ENCODE measurements at places on chromosomes 12 and 14.

DNA sequence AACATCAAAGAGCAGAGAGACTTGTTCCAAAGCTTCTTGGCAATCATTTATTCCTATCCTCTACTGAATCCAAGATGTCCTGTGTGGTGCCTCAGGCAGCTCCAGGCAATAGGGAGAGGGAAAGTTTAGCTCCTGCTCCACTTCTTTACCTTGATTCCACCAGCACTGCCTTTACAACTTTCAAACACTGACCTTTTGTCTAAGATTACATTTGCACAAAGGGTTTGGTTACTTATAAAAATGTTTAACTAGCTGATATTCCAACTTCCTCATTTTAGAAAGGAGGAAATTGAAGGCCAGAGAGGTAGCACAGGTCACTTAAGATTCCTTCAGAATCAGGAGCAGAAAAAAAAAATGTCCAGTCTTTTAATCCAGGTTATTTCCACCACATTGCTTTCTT is 192.7 kb downstream of the BTG1 start:
- no peak for DNase-seq

DNA sequence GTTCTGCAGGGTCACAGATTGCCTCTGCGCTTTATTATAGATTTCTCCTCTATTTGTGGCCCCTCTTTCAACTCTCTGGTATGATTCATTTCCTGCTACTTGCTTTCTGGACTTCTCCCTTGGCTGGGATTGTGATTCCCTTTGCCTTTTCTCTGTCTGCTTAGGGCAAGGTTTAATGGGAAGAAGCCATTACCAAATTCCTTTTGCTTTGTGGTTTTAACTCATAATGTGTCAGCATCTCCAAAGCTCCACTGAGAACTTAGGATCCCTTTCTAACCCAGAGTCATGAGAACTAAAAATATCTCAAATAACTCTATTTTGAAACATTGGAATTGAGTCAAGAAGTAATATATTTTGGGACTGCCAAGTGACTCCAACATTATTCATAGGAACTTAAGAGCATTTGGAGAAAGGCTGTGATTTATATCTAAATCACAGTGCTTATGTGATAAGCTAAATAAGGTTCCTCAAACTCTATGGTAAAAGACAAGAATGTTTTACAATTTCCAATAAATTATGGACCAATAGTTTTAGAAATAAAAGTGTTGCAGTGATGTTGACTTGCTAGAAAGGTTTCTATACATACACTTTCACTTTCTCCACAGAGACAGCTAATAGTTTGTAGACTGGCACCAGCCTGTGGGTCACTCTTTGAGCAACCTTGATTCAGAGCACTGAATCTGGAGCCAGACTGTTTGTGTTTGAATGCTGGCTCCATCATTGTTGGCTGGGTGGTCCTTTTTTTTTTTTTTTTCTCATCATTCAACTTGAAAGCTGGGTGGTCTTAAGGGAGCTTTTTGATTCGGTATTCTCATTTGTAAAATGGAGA is 93.9 kb downstream of the DACT1 start:
- no peak for DNase-seq

DNA sequence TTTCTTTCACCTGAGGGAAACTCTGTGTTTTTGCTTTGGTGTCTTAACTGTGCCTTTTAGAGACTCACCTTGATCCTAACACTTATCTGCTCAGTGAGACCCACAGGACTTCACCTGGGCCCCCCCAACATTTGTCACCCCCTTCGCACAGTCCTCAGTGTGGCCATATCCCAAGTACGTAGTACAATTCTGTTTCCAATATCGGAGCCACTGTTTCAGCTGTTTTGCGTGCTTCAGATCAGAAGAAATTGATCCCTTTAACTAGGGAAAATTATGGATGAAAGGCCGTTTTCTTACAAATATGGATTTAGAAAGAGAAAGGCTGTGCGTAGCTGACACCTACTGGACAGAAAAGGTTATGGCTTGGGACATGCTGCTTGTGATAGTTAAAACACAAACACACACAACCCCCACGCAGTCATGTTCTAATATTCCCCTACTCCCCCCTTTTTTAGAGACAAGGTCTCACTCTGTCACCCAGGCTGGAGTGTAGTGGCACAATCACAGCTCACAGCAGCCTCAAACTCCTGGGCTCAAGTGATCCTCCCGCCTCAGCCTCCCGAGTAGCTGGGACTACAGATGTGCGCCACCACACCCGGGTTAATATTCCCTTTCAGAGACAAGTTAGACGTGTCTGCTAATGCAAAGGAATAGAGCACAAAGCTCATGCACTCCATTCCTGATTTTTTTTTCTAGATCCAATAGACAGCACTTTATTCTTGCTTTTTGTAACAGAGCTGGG is 3.6 kb upstream of the SLC7A8 start:
- no peak for DNase-seq

- no peak for DNase-seq
Measured at GRCh38 chr12:50302686-50303085, 19.4 kb upstream of the LIMA1 start.

DNA sequence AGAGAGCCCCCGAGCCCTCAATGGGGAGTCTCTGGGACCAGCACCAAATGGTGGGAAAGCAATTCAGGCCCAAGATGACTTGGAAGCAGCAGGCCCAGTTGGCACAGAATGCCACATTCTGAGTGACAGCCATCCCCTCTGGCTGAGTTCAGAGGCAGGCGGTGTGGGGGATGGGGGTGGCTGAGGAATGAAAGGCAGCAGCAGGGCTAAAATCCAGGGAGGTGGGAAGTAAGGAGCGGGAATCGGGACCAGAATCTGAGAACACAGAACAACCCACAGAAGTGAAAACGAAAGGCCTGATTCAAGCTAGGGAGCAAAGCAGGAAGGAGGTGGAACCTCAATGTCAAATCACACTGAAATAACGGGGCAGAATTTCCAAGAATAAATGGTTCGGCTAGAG is 171.2 kb downstream of the CALM1 start:
- DNase-seq = no peak

DNA sequence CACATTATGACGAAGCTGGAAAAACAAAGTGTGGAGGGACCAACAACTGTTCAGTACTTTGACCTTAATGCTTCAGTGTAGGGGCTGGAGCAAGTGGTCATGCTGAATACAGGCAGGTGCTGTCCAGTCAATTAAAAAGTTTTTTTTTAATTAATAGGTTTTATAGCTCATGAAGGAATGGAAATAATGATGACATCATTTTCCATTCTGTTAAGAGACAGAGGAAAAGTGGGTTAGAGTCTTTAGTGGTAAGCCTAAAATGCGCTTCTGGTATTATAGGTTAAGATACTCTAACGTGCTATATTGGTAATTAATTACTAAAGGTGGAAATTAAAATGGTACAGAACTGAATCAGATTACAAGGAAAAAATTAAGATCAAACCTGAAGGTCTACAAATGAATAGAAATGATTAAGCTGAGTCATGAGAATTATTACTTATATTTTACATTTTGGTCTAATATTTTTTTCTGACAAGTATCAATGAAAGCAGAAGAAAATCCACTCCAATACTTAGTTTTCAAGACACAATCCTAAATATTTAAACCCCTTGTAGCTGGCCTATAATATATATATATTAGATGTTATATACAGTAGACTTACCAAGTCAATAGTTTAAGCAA is 15.6 kb downstream of the KLHDC2 start:
- DNase-seq = no peak

GRCh38 chr14:38208618-38209562 is 1.2 kb downstream of the SSTR1 start:
- no peak for DNase-seq

Measured in KG1 (cell line).